ENCODE measurements at places on chromosomes 7 and 10.

DNA sequence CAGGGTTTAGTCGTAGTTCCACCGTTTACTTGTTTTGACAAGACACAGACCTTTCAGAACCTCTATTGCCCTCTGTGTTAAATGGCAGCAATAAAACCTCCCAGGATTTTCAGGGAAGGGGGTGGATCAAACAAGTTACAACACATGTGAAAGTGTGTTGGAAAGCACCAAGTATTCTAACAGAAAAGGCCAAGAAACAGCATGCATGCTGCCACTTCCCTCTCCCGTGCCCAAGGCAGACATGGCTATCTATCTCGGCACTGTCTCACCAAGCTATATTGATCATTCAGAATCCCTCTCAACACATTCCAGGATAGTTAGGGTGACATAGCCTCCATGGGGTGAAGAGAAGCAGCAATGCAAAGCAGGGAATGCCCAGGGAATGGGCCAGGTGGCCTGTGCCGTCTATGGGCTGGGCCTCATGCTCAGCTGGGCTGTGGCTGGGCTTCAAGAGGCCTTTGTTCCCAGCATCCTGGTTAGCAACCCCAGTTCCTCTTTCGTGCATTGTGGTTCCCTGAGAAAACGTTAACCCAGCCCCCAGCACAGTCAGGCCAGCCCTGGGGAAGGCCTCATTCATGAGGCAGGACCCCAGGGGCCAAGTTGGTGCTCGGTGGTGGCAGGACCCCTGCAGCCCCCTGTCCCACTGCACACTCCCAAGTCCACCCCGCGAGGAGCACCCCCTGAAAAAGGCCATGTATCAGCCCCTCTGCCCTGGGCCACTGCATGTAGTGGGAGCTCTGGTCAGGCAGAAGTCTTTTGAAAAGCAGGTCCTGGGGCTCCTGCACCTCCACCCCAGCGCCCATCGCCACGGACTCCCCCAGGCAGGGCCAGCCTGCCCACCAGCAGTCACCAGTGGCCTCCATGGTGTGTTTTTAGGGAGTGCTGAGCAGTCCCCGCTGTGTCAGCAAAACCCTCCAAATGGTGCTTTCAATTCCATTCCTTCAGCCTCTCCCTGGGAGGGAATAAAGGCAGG, 25.5 kb downstream of the VSIR start:
- peak; percentile 59 for DNase-seq

DNA sequence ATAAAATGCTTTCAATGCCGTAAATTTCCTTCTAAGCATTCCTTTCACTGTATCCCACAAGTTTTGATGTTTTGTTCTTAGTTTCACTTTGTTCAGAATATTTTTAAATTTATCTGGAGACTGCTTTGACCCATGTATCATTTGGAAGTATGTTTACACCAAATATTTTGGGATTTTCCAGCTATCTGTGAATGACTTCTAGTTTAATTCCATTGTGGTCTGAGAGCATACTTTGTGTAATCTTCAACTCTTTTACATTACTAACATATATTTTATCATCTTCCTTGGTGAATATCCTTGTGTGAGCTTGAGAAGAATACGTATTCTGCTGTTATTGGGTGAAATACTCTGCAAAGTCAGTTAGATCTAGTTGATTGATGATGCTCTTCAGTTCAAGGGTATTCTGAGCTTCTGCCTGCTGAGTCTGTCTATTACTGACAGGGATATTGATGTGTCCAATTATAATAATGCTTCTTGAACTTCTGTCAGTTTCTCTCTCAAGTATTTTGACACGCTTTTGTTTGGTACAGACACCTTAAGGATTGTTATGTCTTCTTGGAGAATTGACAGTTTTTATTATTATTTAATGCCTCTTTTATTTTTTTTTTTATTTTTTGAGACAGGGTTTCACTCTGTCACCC, 31.6 kb downstream of the MKLN1 start:
- no peak for DNase-seq

DNA sequence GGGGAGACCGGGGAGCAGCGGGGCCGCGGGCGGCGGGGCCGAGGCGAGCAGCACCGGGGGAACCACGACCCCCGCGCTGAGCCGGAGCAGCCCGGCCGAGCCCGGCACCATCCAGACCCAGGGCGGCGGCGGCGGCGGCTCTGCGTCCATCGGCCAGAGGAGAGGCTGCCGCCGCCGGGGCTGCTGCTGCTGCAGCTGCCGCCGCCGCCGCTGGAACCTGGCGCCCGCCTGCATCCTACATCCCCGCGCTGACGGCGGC, 190 bp downstream of the TCERG1L start:
- DNase-seq, result no peak

GRCh38 chr10:98195120-98195519, 60.7 kb downstream of the R3HCC1L start:
- DNase-seq, result no peak

DNA sequence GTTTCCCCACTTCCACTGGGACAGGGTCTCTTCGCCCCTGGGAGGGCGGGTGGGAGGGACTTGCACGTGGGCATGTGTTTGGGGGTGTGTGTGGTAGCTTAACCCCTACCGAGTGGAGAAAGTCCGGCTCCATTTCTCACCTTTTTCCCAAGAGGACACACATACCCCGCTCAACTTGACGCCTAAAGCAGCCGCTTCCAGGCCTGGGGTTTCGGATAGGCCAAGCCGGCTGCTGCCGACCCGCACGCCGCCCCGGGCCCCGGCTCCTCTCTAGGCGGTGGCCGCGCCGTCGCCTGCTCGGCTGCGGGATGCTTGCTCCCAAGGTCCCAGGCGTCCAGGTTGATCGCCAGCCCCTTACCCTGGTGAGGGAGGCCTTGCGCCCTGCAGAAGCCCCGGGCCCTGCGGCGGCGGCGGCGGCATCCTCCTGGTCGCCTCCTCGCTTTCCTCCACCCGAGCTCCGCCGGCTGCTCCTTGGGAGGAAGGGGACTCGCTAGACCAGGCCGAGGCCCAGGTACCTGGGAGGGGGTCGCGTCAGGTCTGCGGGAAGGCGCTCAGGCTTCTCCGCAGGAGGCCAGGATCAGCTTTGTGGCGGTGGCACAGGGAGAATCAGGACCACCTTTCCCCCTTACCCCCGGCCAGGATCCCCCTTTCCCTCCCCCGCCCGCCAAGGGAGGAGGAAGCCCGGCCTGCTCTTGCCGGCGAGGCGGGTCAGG, 3.2 kb upstream of the GATA3 start:
- no peak for DNase-seq

GRCh38 chr7:67588631-67589030, 592.0 kb downstream of the TYW1 start:
- DNase-seq, result no peak

GRCh38 chr7:77391230-77391629, 24.9 kb downstream of the GSAP start:
- DNase-seq, result peak; percentile 24

GRCh38 chr10:104777086-104777799, 136.2 kb downstream of the SORCS3 start:
- peak; percentile 34 for DNase-seq

DNA sequence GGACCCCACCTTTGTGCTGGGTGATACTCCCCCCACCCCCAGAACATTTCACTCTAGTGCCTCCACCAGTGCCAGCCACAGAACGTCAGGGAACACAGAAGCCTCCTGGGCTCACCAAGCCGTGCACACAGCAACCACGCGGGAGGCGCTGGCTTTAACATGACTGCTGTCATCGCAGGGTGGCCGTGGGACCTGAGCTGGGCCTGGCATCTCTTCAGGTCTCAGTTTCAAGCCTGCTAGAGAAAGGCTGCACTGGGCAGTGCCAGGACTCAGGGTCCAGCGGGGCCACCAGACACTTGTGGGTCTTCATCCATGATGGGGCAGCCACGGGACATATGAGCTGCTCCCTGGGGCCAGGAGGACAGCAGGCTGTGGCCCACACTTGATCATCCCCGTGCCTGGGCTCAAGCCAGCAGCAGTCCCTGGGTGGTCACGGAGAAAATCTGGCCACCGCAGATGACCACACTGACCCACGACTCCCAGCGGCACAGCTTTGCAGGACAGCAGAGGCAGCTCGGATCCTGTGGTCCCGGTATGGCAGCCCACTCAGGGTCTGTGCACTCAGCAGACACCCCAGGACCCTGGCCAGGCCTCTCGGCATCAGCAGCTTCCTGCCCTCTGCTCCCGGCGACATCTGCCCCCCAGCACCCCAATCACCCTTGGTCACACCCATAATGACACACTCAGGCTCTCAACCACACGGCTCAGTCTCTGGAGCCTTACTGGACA, 44.2 kb downstream of the CAMK2B start:
- DNase-seq, result no peak

GRCh38 chr10:118543714-118544400, 51.6 kb downstream of the PRLHR start:
- no peak for DNase-seq

- DNase-seq, result no peak
These were observed 584.9 kb downstream of the GRM8 start for GRCh38 chr7:126667742-126668366.

DNA sequence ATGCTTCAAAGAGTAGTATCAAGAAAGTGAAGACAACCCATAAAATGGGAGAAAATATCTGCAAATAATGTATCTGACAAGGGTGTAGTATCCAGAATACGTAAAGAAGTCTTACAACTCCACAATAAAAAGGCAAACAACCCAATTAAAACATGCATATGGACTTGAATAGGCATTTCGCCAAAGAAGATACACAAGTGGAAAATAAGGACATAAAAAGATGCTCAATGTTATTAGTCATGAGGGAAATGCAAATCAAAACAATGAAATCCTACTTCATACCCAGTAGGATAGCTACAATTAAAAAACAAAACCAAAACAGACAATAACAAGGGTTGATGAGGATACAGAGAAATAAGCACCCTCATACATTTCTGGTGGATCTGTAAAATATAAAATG, 79.2 kb downstream of the NUDCD3 start:
- DNase-seq, result no peak

DNA sequence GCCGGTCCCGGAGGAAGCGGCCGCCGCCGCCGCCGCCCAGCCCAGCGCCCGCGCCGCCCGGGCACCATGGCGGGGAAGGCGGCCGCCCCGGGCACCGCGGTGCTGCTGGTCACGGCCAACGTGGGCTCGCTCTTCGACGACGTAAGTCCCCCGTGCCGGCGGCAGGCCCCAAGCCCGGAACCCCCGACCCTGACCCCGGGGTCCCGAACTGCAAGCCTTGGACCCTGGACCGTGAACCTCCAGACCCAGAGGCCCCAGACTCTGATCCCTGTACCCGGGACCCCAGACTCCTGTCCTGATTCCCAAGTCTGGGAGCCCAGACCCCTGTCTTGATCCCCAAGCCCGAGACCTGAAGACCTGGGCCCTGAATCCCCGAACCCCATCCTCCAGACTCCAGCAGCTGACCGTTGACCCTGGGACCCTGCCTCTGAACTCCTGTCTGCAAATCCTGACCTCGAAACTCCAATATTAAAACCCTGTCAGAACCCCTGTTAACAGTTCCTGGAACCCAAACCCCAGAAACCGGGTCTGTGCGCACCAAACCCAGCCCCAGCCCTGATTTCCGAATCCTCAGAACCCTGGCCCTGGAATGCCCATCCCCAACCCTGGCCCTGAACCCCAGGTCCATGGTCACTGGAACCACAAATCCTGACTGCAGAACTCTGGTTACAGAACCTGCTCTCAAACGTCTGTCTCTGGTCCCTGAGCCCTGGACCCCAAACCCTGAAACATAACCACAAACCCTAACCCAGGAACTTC, 623 bp downstream of the INPP5A start:
- no peak for DNase-seq

GRCh38 chr7:107857541-107857912, 33.5 kb upstream of the DLD start:
- DNase-seq, result no peak

- DNase-seq, result no peak
These were observed 27.9 kb downstream of the SCART1 start for GRCh38 chr10:133481657-133482056.

DNA sequence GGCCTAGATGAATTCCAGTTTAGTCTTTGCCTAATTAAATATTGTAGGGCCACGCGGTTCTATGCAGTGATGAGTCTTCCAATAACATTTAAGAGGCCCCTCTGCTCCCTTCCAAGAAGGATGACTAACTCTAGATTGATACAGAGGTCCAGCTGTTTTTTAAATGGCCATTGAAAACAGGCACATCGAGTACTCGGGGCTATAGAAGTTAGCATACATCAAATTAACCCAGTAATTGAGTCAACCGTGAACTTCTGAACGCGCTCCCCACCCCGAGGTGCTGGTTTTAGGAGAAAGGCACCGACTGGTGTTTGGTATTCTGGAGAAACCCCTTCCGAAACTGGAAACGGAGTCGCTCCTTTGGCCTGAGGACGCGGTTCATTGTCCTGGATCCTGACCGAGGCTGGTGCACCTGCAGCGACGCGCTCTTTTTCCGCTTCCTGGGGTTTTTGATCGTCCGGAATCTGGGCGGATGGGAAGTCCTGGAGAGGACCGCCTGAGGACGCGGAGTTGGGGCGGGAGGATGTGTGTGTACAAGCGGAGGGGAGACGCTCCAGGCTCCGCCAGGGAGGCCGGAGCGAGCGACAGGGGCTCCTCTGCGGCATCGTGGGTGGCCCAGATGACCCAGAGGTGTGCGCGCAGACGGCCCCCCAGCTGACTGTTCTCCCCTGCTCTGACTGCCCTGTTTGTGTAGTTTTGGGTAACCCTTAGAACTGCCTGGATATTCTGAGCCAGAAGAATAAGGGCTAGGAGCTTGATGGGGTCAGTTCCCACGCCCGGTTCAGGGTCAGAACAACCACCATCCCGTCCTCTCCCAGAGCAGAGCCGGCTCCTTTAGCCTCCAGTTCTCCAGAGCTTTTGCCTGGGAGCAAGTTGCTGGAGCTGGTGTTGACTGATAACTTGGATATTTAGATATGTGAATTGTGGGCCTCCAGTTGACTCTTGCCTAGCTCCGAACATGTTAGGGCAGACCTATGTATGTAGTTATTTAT, 711 bp downstream of the FAM221A start:
- DNase-seq, result peak; percentile 52

- no peak for DNase-seq
These were observed 33.0 kb downstream of the ZFAND2A start for GRCh38 chr7:1127001-1127400.

DNA sequence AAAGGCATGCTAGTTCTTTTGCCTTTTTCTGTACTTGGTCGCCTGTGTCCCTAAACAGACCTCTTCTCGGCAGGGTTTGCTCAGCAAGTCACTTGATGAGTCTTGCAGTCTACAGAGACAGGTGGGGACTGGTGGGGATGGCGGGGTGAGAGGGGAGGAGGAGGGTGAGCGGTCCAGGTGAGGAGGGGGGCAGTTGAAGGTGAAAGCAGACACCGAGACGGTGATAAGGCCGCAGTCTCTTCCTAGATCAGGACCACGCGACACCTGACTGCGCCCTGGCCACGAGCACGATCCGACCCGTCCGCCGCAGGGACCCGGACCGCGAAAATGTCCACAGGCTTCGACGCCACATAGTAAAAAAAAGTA, 566 bp downstream of the ASNS start:
- no peak for DNase-seq

DNA sequence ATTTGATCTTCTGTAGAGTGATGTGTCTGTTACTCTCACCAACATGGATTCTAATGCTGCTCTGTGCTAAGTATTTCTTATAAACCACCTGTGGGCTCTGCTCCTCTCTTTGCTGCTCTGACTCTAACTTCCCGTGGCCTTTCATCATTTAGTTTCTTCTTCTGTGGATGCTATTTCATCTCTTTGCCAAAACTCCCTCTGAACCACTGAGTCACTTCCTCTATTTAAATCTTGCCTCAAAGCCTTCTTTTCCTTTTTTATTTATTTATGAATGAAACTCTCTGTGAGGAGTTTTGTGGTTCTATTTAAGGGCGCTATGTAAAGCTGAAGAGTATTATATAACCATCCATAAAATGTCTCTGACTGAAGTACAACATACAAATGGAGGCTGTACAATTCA, 538.5 kb downstream of the SUGCT start:
- DNase-seq, result no peak
